Activated CD4-positive, CD25-positive, alpha-beta regulatory T cell treated with anti-CD3 and anti-CD28 coated beads, Interleukin-2, amount 50 U/mL, for 16 hours (primary cell): ENCODE measurements at places on chromosomes 16 and 17.

- DNase-seq, result no peak
These were observed 112.8 kb upstream of the DNAH9 start for GRCh38 chr17:11485336-11486100.

DNA sequence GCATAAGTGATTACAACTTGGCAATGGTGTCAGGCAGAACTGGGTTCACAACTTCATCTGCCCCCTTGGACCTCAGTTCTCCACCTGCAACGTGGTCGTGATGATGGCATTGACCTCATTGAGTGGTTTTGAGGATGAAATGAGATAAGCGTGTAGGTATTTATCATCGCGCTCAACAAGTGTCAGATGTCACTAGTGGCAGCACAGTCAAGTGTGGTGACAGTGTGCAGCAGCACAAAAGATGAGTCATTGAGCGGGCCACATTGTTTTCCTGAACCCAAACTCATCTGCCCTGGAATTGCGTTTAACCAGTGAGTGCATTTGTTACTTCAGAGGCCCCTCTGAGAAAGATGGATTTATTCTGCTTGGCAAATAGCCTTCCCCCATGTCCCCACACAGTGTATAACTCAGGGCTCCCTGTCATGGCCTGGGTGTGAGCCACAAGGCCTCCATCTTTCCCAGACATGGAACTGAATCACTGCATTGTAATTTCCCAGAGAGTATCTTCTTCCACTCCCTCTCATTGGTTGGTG is 20.9 kb downstream of the IRX3 start:
- no peak for DNase-seq

- no peak for DNase-seq
These were observed 2.0 kb upstream of the CCDC42 start for GRCh38 chr17:8746501-8747236.

- DNase-seq, result no peak
These were observed 85.4 kb downstream of the PPM1E start for GRCh38 chr17:58840820-58841612.

- no peak for DNase-seq
These were observed 13.0 kb upstream of the GGA2 start for GRCh38 chr16:23523321-23523720.

- no peak for DNase-seq
These were observed 658.8 kb upstream of the GOT2 start for GRCh38 chr16:59392911-59393310.

GRCh38 chr16:65534121-65534528 is 412.3 kb upstream of the CDH11 start:
- DNase-seq, result no peak

DNA sequence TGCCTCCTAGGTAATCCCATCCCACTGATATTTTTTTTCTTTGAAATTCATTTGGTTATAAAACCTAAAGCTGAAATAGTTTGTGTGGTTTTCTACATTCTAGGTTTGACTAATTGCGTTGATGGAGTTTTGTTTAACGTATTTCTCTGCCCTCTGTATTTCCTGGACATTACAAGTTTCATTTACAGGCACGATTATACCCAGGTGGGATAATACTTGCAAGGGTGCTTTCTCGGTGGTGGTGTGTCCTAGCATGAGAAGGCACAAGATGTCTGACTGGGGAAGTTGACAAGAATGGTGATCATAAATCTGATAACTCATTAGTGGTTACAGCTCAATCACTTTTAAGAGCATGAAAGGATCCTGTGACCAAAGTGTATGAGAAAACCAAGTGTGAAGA is 45.0 kb downstream of the DYNLRB2 start:
- DNase-seq, result no peak

GRCh38 chr16:67884-68789 is 4.3 kb downstream of the RHBDF1 start:
- no peak for DNase-seq

- DNase-seq, result no peak
These were observed 15.9 kb downstream of the CDH5 start for GRCh38 chr16:66382171-66382965.
